ENCODE measurements at places on chromosomes 2 and 18.

GRCh38 chr18:1412655-1413322 is 508.1 kb downstream of the ADCYAP1 start:
- DNase-seq = no peak

- DNase-seq = peak; percentile 21
These were observed 201.8 kb downstream of the ZFP36L2 start for GRCh38 chr2:43024515-43025011.

DNA sequence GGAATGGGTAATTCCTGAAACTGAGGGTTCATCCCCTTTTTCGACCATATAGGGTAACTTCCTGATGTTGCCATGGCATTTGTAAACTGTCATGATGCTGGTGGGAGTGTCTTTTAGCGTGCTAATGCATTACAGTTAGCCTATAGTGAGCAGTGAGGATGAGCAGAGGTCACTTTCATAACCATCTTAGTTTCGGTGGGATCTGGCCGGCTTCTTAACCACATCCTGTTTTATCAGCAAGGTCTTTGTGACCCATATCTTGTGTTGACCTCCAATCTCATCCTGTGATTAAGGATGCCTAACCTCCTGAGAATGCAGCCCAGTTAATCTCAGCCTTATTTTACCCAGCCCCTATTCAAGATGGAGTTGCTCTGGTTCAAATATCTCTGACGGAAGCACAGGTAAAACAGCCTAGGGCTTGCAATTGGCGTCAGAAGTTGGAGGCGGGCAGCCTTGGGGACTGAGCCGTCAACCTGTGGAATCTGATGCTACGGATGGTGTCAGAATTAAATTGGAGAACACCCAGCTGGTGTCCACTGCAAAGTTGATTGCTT is 19.5 kb downstream of the RALBP1 start:
- DNase-seq = no peak

- DNase-seq = no peak
These were observed 334.6 kb upstream of the LYPD1 start for GRCh38 chr2:133004623-133005022.

DNA sequence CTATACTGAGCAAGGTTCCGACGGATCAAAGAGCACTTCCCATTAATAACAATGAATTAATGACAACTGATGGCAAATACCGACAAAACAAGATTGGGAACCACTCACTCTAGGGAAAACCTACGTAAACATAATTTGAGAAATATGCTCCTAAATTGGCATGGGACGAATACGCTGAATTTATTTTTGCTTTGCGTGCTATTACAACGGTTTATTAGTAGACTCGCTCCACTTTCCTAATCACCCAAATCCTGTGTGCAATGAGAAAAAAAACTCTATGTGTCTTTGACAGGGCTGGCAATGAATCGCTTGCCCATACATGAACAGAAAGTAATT is 536 bp upstream of the SLC25A12 start:
- DNase-seq = no peak
